Left kidney (tissue), 8 donors: ENCODE measurements at places on chromosomes 2 and 18. TPM values are rescaled to one million over a fixed set of nuclear protein-coding genes. Genes with fewer than 3 reads are reported as not detected.

GRCh38 chr2:232983669-232984140, 29.4 kb downstream of the NGEF start:
- no peak for DNase-seq

- DNase-seq = no peak
Measured at GRCh38 chr2:71291398-71291797, 40.2 kb upstream of the ZNF638 start.

DNA sequence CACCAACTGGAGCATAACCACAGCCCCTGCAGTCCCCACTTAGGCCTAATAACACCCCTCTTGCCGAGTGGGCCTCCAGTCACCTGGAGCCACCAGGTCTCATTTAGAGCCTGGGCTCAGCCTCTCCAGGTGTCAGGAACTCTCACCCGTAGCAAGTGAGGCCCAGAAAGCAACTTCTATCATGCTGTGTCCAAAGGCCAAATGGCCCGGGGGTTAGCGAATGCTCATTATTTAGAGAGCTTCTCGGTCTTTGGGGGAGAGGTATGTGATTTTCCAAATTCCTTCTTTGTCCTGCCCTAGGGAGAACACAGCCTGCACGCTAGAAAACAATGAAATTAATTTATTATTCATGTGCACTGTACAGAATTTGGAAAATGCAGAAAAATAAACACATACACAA, 109.9 kb upstream of the PTPRM start:
- no peak for DNase-seq

DNA sequence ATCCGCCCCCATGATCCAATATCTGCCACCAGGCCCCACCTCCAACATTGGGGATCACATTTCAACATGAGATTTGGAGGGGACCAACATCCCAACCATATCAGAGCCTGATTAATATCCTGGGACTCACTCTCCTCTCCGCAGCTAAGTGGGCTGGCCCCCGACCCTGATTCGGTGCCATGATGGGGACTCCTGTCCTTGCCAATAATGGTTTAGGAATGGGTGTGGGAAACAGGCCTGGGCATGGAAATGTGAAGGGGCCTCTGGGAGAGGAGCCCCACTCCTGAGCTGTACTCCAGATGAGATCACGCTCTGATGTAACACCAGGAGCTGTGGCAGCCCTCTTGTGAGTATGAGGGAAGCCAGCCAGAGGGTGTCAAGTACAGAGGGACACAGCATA, 77.3 kb upstream of the SMAD7 start:
- no peak for DNase-seq

The ANKRD30BL gene
- polyA plus RNA-seq = 0.85 TPM

DNA sequence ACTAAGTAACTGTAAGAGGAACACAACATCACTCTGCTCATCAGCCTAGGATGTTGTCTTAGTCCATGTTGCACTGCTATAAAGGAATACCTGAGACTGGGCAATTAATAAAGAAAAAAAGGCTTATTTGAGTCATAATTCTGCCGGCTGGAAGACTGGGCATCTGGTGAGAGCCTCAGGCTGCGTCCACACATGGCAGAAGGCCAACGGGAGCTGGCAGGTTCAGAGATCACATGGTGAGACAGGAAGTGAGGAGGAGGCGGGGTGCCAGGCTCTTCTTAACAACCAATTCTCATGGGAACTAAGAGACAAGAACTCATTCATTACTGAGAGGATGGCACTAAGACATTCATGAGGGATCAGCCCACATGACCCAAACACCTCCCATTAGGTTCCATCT, 46.8 kb downstream of the EPG5 start:
- no peak for DNase-seq

The BMP10 gene
- polyA plus RNA-seq = not detected

DNA sequence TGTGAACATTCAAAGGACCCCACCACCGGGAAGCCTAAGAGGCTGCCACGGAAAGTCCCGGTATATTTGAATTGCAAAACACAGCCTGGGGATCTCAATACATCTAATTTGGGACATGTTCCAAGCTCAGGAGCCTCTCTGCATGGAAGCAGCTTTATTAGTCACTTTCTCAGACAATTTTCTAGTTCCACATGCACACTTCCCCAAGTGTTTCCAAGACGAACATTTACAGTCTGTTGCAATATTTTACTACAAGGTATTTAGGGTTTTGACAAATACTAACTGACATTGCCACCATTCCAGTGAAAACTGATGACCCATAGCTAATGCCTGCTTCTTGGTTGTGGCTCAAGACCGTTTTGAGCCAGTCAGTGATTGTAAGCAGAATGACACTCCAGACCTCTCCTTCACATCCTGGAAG, 145.3 kb downstream of the NCKAP5 start:
- no peak for DNase-seq

The HJURP gene
- polyA plus RNA-seq = 33.4 TPM

DNA sequence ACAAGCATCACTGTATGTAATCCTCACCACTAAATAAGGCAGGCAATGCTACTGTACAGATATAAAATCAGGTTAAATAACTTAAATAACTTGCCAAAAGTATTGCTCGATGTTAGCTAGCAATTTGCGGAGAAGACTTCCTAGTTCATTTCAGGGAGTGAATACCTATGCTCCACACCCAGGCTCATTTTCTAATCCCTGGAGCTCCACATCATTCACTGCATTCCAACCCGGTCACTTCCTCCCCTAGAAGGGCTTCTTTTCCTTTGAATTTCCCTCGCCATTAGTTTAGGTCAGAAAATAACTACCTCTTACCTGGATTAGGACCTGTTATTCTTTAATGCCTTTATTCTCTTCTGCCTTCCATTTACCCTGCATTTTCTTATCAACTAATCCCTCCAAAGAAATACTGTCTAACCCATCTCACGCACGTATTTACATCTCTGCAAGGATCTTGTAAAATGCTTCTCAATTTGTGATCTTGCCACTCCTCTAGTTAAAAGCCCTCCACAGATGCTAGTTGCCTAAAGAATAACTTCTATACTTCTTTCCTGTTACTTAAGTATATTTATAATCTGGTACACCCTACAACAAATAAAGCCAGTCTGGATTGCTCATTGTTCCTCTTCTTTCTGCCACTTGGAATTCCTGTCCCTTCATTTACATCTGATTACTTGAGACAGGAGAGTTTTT, 599.8 kb downstream of the NRXN1 start:
- no peak for DNase-seq

GRCh38 chr2:221546505-221547225, 25.4 kb downstream of the EPHA4 start:
- no peak for DNase-seq

DNA sequence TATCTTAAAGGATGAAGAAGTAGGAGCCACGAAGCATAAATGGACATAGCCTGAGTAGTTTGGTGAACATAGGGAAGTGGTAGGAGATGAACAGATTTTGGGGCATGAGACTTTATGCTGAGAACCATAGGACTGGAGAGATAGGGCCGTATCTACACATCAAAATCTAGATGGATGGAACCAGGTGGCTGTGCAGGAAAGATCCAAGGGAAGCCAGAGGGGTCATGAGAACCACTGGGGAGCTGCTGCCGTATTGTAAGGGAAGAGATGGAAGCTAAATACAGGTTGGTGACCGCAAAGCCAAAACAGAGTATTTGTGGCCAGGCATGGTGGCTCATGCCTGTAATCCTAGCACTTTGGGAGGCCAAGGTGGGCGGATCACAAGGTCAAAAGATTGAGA, 124.3 kb downstream of the TRIB2 start:
- no peak for DNase-seq

The ASXL3 gene
- polyA plus RNA-seq = 7.8 TPM

GRCh38 chr18:56511996-56512395, 126.4 kb downstream of the TXNL1 start:
- no peak for DNase-seq

The KATNAL2 gene
- 14.1 TPM for polyA plus RNA-seq

The MROH2A gene
- 0.28 TPM for polyA plus RNA-seq

The SPHKAP gene
- 4.2 TPM for polyA plus RNA-seq

DNA sequence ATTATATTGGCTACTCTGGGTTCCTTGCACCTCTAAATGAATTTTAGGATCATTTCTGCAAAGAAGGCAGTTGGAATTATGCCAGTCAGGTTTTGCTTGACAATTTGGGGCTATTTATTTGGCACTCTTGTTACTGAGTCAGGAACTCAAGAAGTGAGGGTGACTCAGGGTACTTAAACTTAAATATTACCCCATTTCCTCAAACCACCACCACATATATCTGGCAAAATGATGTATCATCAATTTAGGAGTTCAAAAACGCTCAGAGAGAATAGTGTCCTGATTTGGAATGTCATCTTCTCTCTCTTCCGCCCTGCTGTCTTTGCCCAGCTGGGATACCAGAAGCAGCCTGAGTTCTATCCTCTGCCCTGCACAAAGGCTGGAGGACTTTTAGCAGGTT, 2.4 kb upstream of the THNSL2 start:
- no peak for DNase-seq

GRCh38 chr2:224278531-224278930, 123.4 kb downstream of the FAM124B start:
- no peak for DNase-seq

The CFAP210 gene
- 2.9 TPM for polyA plus RNA-seq

- no peak for DNase-seq
Measured at GRCh38 chr18:44981121-44981520, 300.4 kb downstream of the SETBP1 start.

The UGT1A1 gene
- polyA plus RNA-seq = 0.58 TPM

- no peak for DNase-seq
Measured at GRCh38 chr2:105732101-105732500, 12.6 kb upstream of the NCK2 start.

The EN1 gene
- not detected for polyA plus RNA-seq

GRCh38 chr2:26913606-26913998, 56.8 kb upstream of the MAPRE3 start:
- no peak for DNase-seq

DNA sequence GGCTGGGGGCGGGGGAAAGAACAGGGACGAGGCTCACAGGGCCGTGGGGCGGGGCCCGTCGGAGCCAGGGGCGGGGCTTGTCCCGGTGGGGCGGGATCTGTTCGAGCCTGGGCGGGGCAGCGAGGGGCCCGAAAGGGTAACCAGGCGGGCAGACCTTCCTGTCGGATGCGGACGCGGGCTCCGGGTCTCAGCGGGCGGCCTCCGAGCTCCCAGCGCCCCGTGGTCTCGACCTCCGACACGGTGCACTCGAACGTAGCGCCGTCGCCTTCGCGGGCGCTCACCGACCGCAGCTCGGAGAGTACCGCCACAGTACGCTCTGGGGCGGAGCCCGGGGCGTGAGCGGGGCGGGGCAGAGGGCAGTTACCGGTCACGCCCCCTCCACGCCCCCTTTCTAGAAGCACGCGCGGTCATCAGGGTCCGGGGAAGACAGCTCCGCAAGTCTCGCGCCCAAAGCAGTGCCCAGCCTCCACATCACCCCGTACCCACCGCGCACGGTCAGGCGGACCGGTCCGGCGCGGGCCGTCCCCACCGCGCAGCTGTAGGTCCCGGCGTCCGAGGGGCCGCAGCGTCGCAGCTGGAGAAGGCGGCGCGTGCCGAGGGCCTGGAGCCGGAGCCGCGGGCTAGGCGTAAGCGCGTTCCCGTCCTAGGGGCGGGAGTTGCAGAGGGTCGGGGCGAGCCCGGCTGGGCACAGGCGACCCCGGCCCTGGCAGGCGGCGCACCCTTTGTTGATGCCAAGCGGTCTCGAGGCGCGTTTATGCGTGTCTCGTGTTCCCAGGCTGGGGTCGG, 8.7 kb downstream of the TMEM198 start:
- peak; percentile 84 for DNase-seq

DNA sequence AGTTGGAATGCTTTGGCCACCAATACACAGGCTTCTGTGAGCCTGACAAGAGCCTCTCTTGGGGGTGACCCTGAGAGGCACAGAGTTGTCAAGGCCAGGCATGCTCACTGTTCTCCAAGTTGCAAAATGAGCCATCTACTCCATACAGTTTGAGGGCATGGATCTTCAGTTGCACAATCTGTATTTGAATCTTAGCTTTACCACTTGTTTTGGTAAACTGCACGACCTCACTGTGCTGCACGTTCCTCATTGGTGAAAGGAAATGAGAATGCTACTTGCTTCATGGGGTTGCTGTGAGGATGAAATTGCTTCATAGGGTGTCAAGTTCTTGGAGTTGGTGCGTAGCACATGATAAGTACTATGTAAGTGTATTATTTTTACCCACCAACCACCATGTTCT, 12.0 kb upstream of the HAAO start:
- DNase-seq = no peak

GRCh38 chr18:58541146-58541788, 87.6 kb downstream of the ALPK2 start:
- DNase-seq = no peak

GRCh38 chr2:189466656-189467055, 25.4 kb downstream of the WDR75 start:
- DNase-seq = peak; percentile 15

DNA sequence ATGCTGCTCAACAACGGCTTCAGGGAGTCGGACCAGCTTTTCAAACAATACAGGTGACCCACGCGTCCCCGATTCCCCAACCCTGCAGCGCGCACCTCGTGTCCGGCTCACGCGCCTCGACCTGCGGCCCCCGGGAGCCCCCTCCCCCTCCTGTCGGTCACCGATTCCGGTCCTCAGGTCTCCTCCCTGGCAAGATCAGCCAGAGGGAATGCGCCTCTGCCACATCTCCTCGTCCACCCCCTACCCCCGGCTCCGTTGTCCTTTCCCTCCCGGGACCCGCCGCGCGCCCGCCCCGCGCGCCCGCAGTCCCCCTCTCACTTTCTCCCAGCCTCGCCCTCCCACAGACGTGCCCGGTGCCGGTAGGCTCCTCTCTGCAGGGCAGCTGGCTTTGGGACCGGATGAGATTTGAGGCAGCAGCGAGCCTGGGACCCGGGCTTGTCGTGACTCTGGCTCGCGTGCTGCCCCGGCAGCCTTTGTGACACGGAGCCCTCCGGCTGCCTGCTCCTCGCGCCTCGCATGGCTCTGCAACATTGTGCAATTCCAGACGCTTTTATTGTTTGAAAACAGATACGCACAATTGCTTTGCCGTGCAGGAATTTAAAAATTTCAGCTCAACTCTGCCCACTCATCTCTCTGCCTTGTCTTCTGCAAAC, 558 bp downstream of the TTC39C start:
- DNase-seq = peak; percentile 38

DNA sequence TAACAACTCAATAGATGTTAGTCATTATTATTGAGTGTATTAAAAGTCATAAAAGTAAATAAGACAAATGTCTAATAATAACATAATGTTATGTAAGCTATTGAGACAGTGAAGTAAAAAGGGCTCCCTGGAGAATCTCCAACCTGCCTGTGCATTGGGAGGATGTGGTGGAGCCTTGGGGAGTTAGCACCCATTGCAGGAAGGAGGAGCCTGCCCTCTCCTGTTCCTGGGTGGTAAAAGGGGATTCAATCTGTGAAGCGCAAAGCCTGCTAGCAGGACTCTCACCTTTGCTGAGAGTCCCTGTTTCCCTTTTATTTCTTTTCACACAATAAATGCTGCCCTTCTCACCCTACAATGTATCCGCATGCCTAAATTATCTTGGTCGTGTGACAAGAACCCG, 206.1 kb downstream of the RAB3GAP1 start:
- DNase-seq = no peak

The FIGN gene
- 14.1 TPM for polyA plus RNA-seq

GRCh38 chr2:9993488-9994165, 42.1 kb downstream of the GRHL1 start:
- no peak for DNase-seq

GRCh38 chr2:101120124-101120996, 30.8 kb downstream of the TBC1D8 start:
- DNase-seq = no peak

The DSG2 gene
- 55.9 TPM for polyA plus RNA-seq
